A375 (cell line): ENCODE measurements at places on chromosomes 5 and 9. TPM values are rescaled to one million over a fixed set of nuclear protein-coding genes. Genes with fewer than 3 reads are reported as not detected.

The PIP5K1B gene
- 0.19 TPM in 1 of 2 replicates, not detected in the other for total RNA-seq

The TRIM14 gene
- total RNA-seq: 13.6 and 21.7 TPM in 2 replicates

The IL11RA gene
- total RNA-seq: 8.3 and 11.1 TPM in 2 replicates

The PPP6C gene
- total RNA-seq: 15.7 and 20.0 TPM in 2 replicates
